ENCODE measurements at places on chromosomes 1 and 21. TPM values are rescaled to one million over a fixed set of nuclear protein-coding genes. Genes with fewer than 3 reads are reported as not detected.

DNA sequence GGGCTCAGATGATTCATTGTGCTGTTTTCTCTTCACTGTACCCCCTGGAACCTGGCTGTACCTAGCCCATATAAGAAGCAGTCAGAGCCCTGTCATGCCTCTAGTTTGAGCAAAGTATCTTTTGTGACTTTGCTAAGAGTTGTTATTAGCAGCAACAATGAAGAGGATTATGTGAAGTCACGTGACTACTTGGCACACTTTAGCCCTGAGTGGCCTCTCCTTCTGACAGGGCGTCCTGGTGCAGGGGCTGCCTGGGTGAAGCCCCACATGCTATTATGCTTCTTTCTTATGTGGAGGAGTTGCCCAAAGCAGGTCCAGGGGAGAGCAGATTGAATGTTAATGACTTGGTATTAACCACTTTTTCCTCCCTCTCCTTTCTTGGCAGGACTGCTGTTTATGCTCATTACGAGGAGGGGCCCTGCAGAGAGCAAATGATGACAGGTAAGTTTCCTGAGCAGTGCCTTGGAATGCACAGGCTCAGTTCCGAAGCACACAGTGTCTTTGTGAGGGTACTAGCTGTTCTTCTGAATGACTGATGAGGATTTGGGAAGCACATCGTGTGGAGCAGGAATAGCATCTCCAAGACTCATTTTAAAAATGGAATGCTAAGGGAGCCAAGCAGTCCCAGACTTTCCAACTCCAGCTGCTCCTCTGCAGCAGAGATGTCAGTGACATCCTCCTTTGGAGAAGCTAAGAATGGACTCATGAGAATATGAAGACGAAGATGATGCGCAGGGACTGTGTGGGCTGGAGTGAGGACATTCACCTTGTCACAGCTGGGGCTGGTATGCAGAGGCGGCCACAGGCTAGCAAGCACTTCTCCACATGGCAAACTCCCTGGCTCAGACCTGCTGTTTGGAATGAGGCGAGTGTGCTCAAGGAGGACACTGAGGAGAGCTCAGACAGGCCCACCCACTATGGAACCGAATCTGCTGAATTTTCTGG is 15.2 kb upstream of the ST3GAL3 start:
- no peak for DNase-seq

The KCTD3 gene
- total RNA-seq, result 17.2 TPM

The C1QTNF12 gene
- not detected for total RNA-seq

- DNase-seq, result no peak
Observed at GRCh38 chr1:185531838-185532237, 202.4 kb upstream of the HMCN1 start.

The CR2 gene
- total RNA-seq, result not detected

DNA sequence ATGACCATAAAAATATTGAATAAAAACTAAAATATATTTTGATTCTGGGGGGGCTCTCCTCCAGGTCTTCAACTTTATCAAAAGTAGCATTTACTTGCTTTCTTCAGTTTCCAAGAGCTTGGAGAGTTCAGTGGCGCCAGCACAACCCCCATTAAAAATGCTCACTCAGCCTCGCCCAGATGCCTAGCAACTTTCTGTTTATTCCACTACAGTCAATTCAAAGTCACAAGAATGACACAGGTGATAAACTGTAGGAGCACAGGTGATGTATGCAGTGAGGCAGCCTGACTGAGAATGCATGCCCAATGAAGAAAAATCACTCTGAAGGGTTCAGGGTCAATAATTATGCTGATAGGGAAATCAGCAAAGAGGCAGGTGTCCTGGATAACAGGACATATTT is 159.4 kb upstream of the ATP1B1 start:
- no peak for DNase-seq

Data from left cardiac atrium (tissue), 4 donors.